AG04450 (cell line): ENCODE measurements at places on chromosomes 4 and X. TPM values are rescaled to one million over a fixed set of nuclear protein-coding genes. Genes with fewer than 3 reads are reported as not detected.

The MBNL3 gene
- 1.1 and 1.2 TPM in 2 replicates for polyA plus RNA-seq

The TCEAL7 gene
- 35.8 and 49.5 TPM in 2 replicates for polyA plus RNA-seq

The FAAH2 gene
- 0.53 TPM in 1 of 2 replicates, not detected in the other for polyA plus RNA-seq

The SCLT1 gene
- polyA plus RNA-seq = 4.8 and 7.5 TPM in 2 replicates

The PRKG2 gene
- 0.74 and 1.6 TPM in 2 replicates for polyA plus RNA-seq

The FGFBP2 gene
- polyA plus RNA-seq = not detected in 2 replicates

The ACSL1 gene
- 20.3 and 23.9 TPM in 2 replicates for polyA plus RNA-seq

The GYPE gene
- polyA plus RNA-seq = 1.6 TPM in 2 replicates

The POU4F2 gene
- polyA plus RNA-seq = not detected in 2 replicates

The HOPX gene
- polyA plus RNA-seq = 2.2 and 2.9 TPM in 2 replicates

The HSFX1 gene
- polyA plus RNA-seq = 0.21 and 0.37 TPM in 2 replicates

DNA sequence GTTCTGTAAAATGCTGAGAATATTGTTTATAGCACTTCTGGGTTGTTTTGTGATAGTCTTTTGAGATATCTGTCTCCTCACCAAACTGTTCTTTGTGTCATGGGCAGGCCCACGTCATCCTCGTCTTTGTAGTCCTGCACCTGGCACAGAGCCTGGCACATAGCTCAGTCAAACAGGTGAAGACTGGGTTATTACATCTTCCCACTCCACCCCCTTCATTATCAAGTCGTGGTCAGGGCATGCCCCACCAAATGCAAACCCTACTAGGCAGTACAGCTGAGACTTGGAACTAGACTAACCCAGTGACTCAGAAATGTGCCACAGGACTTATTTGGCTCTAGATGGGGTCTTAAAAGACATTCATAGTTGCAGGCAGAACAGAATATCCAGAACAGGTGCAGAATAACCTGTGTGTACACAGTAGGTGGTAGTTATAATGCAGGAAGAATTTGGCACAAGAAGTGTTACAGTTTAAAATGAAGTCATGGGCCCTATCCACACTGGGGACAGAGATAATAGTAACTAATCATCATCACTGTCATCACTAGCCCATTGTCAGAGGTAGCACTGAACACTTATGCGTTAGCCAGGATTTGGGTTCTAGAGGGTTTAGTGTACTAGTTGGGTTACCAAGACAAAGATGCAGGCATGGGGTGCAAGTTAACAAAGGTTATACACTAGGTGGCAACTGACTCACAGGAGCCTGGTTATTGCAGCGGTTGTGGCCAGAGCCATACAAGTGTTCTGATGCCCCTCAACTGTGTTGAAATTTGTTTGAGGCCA, 74.9 kb downstream of the TBL1X start:
- no peak for DNase-seq

- no peak for DNase-seq
These were observed 317.1 kb upstream of the GALNT7 start for GRCh38 chr4:172851534-172851933.

GRCh38 chr4:17761062-17761461, 20.4 kb downstream of the FAM184B start:
- DNase-seq = no peak

DNA sequence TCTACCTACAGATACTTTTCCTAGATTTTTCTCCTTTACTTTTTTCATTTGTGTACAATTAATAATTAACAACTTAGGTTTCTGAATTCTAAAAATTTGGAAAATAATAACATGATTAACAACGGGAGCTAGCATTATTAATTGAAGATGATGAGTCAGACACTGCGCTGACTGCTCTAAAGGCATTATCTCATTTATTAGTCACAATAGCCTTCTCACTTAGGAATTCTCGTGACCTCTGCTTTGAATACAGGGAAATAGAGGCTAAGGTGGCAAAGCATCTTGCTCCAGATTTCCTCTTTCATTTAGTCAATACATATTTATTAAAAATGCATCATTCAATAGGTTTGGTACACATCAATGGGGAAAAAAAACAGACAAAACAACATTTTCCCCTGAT, 441.3 kb downstream of the PCDH18 start:
- no peak for DNase-seq

DNA sequence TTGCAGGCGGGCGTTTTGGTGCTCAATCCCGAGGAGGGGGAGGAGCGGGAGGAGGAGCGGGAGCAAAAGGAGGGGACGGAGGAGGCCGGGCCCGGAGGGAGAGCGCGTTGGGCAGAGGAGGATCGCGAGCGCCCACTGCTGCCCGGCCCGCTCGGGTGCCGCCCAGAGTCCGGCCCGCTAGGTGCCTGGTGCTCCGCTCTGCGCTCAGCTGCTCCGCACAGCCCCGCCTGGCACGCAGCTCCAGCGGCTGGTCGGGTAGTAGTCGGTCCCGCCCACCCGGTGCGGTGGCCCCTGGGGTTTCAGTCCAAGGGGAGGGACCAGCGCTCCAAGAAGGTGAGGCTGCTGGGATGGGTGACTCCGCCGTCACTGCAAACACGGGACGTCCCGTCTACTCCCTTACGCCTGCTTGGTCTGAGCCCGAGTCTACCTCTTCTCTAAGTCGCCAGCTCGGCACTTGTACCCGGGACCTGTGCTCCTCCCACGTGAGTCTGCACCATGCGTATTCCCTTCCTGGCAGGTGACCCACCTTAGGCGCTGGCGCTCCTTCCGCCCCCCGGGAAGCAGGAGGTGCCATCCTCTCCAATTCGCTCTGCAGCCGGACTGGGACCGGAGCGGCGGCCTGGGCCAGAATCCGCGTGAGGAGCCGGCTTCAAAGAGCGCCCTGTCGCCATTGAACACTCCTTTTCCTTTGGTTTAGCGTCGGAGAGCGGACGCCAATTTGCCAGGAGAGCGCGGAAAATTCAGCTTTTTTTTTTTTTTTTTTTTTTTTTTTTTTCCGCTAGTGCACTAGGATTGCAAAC, 405 bp upstream of the HS3ST1 start:
- DNase-seq = no peak

- DNase-seq = no peak
These were observed 25.7 kb upstream of the CT47A1 start for GRCh38 chrX:121011254-121011653.

GRCh38 chr4:158817562-158818296, 48.9 kb downstream of the FNIP2 start:
- no peak for DNase-seq

- DNase-seq = no peak
These were observed 17.3 kb downstream of the STIM2 start for GRCh38 chr4:26877961-26878360.

- DNase-seq = no peak
These were observed 27.9 kb downstream of the ARHGEF6 start for GRCh38 chrX:136752796-136753195.

- no peak for DNase-seq
These were observed 13.6 kb upstream of the RBPJ start for GRCh38 chr4:26307037-26307800.

DNA sequence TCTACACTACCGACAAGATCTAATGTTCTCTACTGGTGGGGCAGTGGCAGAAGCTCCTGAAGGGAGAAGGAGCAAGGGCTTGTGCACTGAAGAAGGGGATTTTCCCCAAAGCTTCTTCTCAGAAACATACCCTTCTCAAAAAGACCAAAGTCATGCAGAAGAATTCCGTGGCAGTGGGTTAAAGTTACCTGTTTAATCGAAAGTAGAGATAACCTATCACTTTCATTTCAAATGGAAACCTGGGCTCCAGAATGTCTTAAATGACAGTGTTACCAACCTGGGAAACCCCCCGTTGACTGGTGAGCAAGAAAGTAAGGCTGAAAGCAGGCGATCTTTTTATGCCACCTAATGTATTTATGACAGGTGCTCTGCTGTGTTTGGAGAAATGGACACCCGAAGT, 92.5 kb upstream of the TEX13D start:
- no peak for DNase-seq

GRCh38 chr4:128844931-128845330, 35.4 kb downstream of the JADE1 start:
- no peak for DNase-seq

- DNase-seq = no peak
These were observed 31.6 kb downstream of the SLC10A7 start for GRCh38 chr4:146490106-146490505.

GRCh38 chrX:119343856-119344255, 55.3 kb upstream of the SLC25A43 start:
- no peak for DNase-seq
